Activated naive CD4-positive, alpha-beta T cell treated with anti-CD3 and anti-CD28 coated beads, Interleukin-2, amount 10 ng/mL, durations not matched to agents 7 days and 5 days (primary cell): ENCODE measurements at places on chromosomes 16 and 17.

DNA sequence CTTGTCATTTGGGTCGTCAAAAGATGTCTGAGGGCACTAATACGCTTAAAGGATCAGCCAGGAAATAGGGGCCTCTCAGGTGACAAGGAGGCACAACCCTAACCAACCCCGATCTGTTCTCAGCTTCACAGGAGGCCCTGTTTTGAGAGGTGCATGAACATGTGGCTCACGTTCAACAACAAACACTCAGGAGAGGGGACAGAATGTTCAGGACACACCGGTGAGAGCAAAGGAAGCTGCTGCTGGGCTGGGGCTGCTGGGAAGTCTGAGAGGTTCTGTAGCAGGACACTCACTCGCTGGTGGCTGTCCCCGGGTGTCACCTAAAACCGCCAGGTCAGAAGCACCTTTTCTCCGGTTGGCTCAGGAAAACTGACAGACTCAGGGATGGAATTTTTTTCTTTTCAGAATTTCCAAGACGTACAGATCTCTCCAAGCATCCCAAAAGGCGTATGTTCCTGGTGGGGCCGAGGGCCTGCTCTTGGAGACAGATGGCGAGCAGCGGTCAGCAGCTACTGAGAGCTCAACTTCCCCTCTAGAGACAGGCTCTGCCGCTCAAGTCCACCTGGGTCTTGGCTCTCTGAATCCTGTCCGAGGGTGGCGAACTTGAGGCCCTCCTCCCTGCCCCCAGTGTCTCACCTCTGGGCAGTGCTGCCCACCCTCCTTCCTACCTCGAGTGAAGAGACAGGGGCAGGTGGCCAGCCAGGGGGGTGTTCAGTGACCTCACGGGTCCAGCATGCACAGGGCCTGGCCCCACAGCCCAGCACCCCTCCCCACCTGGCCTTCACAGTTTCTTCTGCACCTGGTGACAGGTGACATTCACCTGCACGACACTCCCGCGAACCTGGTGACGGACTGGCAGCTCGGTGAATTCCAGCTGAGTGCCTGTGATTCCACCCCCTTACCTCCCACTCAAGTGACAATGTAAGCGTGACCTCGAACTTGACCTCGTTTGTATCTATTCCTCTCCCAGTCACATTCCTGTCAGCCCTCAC, 22.9 kb downstream of the CLUH start:
- DNase-seq, result no peak
- H3K27ac ChIP-seq, result peak overlapping the region; percentile 24
- no peaks in the 10 kb centered on the region for H3K27me3 ChIP-seq
- peaks cover 5% of the 10 kb centered on the region for H3K36me3 ChIP-seq
- no peaks in the 10 kb centered on the region for H3K4me1 ChIP-seq

GRCh38 chr16:15636392-15636873, 6.5 kb downstream of the MARF1 start:
- H3K27me3 ChIP-seq, result no peaks in the 10 kb centered on the region
- peaks cover 77% of the 10 kb centered on the region for H3K36me3 ChIP-seq
- peak overlapping the region; percentile 94 for H3K27ac ChIP-seq
- peak overlapping the region; percentile 48 for H3K4me3 ChIP-seq

GRCh38 chr17:64496348-64496785, 487 bp downstream of the POLG2 start:
- no peaks in the 10 kb centered on the region for H3K27me3 ChIP-seq
- H3K27ac ChIP-seq, result peak overlapping the region; percentile 96
- H3K36me3 ChIP-seq, result peaks cover 60% of the 10 kb centered on the region
- H3K4me3 ChIP-seq, result peak overlapping the region; percentile 98
- peaks cover 85% of the 10 kb centered on the region for H3K4me1 ChIP-seq
- no peak for DNase-seq

- no peaks in the 10 kb centered on the region for H3K36me3 ChIP-seq
- H3K27me3 ChIP-seq, result peaks cover 40% of the 10 kb centered on the region
- no peak overlapping the region for H3K4me3 ChIP-seq
- DNase-seq, result no peak
- H3K4me1 ChIP-seq, result no peaks in the 10 kb centered on the region
- H3K27ac ChIP-seq, result no peak overlapping the region
Observed at GRCh38 chr17:76365256-76365903, 11.7 kb upstream of the PRPSAP1 start.

DNA sequence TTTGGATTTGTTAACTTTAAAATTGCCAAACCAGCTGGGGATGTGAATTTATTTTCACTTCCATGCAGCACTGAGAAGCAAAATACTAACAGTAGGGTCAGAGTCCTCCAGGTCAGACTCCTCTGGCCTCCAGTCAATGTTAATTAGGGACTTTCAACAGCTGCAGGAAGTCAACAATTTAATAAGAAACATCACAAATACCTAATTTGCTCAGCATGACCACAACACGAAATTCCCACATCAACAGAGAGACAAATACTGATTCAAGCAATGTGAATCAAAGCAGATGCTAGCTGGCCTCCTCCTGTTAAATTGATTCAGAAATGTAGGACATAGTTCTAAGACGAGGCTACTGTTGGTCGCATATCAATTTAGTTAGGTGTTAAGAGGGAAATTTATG, 111.7 kb downstream of the ABCA8 start:
- DNase-seq, result no peak
- H3K4me3 ChIP-seq, result no peak overlapping the region
- no peaks in the 10 kb centered on the region for H3K36me3 ChIP-seq
- H3K27me3 ChIP-seq, result peaks cover 4% of the 10 kb centered on the region
- H3K4me1 ChIP-seq, result no peaks in the 10 kb centered on the region

DNA sequence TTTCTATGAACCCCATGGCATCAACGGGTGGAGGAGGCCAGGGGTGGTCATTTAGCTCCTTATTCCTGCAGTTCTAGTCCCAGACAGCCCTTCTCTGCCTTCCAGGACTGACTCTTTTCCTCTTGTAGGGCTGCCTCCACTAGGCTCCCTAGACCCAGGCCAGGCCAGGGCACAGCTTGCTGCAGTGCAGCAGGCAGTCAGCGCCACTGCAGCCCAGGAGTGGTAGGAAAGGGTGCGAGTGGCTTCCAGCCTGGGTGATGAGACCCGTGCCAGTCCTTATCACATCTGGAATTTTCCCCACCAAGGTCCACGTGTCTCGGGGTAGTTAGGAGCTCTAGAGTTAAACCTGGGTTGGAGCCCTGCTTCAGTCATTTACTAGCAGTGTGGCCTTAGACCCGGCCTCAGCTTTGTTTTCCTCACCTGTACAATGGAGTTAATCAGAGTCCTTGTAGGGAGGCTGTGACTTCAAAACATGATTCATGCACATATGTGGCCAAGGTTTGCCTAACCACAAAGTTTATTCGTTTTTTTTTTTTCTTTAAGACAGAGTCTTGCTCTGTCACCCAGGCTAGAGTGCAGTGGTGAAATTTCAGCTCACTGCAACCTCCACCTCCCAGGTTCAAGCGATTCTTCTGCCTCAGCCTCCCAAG, 4.7 kb downstream of the SLC5A11 start:
- no peaks in the 10 kb centered on the region for H3K4me1 ChIP-seq
- no peak overlapping the region for H3K27ac ChIP-seq
- peaks cover 8% of the 10 kb centered on the region for H3K27me3 ChIP-seq
- no peak for DNase-seq
- no peak overlapping the region for H3K4me3 ChIP-seq

GRCh38 chr17:49727380-49727779, 19.6 kb upstream of the SLC35B1 start:
- peaks cover 68% of the 10 kb centered on the region for H3K36me3 ChIP-seq
- H3K27ac ChIP-seq, result no peak overlapping the region
- H3K27me3 ChIP-seq, result no peaks in the 10 kb centered on the region
- no peak for DNase-seq
- H3K4me1 ChIP-seq, result peaks cover 31% of the 10 kb centered on the region

DNA sequence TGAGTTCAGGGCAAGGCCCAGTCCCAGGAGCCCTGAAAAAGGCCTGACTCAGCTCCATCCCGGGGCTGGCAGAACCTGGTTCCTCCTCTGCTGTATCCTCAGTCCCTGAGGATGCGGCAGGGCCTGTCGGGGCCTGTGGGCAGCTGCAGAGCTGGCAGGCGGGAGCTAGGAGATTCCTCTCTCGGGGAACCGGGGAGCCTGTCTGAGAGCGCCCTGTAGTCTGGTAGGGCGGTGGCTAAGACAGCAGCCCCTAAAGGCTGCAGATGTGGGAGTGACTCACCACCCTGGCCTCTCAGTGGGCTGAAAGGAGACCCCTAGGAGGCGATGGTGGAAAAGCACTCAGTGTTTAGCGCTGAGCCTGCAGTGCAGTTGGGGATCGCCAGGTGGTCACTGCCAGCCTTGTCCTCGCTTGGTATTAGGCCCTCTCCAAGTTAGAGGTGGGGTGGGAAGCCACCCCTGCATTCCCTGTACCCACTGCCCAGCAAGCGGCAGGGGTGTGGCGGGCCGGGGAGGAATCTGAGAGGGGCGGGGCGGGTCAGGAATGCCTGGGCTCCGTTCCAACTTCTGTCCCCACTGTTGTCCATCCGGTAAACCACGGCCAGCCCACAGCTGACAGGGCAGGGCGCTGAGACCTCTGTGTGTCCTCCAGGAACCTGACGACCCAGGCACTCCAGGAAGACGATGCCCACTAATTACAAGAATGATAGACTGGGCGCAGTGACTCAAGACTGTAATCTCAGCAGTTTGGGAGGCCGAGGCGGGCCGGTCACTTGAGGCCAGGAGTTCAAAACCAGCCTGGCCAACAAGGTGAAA, 29.5 kb upstream of the CDH1 start:
- H3K27me3 ChIP-seq, result peaks cover 20% of the 10 kb centered on the region
- no peak overlapping the region for H3K4me3 ChIP-seq
- H3K4me1 ChIP-seq, result peaks cover 5% of the 10 kb centered on the region

DNA sequence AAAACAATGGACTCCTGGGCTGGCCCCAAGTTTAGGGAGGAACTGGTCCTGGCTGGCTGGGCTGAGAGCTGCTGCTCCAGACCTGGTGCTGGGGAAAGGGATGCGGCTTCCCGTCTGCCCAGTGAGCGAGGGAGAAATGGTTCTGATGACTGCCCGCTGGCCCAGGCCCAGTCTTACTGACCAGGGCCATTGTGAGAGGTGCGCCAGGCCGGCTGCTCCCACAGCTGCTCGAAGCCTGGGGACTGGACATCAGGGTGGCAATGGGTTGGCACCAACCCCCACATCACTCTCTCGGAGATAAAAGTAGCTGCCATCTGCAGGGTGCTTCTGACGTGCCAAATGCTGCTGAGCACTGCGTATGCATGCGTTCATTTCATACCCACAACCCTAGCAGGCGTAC, 53.2 kb downstream of the IRF8 start:
- peaks cover 49% of the 10 kb centered on the region for H3K27me3 ChIP-seq
- H3K4me1 ChIP-seq, result peaks cover 8% of the 10 kb centered on the region
- no peak overlapping the region for H3K4me3 ChIP-seq
- DNase-seq, result no peak
- H3K27ac ChIP-seq, result no peak overlapping the region

- no peak for DNase-seq
- no peaks in the 10 kb centered on the region for H3K4me1 ChIP-seq
- peaks cover 5% of the 10 kb centered on the region for H3K27me3 ChIP-seq
- H3K36me3 ChIP-seq, result peaks cover 4% of the 10 kb centered on the region
- H3K4me3 ChIP-seq, result no peak overlapping the region
Observed at GRCh38 chr17:44672479-44673093, 16.3 kb downstream of the MEIOC start.

GRCh38 chr16:75860326-75861053, 134.2 kb upstream of the CPHXL start:
- H3K27ac ChIP-seq, result no peak overlapping the region
- no peaks in the 10 kb centered on the region for H3K27me3 ChIP-seq
- H3K4me3 ChIP-seq, result no peak overlapping the region
- no peaks in the 10 kb centered on the region for H3K4me1 ChIP-seq
- no peak for DNase-seq
- no peaks in the 10 kb centered on the region for H3K36me3 ChIP-seq

- H3K4me1 ChIP-seq, result peaks cover 92% of the 10 kb centered on the region
- H3K27me3 ChIP-seq, result no peaks in the 10 kb centered on the region
- no peak for DNase-seq
- peaks cover 73% of the 10 kb centered on the region for H3K36me3 ChIP-seq
Observed at GRCh38 chr16:68284847-68285246, 20.5 kb downstream of the SLC7A6 start.

GRCh38 chr16:83737729-83738354, 69.9 kb upstream of the HSBP1 start:
- no peak for DNase-seq
- no peak overlapping the region for H3K27ac ChIP-seq
- H3K4me1 ChIP-seq, result no peaks in the 10 kb centered on the region
- H3K36me3 ChIP-seq, result no peaks in the 10 kb centered on the region
- no peak overlapping the region for H3K4me3 ChIP-seq

DNA sequence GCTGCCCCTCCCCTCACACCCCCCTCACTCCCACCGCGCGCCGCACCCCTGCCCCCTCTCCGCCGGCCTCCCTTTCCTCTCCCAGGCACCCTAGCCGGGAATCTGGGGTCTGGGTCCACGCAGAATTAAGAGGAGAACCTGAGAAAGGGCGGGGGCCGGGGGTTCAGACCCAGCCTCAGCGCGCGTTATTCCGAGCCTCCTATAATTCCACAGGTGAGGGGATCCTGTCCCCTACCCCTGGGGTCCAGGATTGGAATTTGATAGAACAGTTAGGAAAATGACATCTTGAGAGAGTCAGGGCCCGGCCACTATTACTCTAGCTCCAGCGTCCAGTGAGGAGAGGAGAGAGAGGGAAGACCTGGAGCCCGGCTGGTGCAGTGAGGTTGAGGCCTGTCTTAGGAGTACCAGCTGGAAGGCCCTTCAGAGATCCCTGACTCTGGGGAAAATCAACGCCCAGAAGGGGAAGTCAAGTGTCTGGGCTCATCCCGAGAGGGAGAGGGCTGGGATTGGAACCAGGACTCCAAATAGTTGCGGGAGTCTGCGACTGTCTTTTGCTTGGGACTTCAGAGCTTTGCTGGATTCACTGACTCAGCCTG, 17.3 kb downstream of the GRB7 start:
- H3K27ac ChIP-seq, result peak overlapping the region; percentile 61
- H3K36me3 ChIP-seq, result peaks cover 4% of the 10 kb centered on the region
- DNase-seq, result no peak
- peaks cover 12% of the 10 kb centered on the region for H3K27me3 ChIP-seq

DNA sequence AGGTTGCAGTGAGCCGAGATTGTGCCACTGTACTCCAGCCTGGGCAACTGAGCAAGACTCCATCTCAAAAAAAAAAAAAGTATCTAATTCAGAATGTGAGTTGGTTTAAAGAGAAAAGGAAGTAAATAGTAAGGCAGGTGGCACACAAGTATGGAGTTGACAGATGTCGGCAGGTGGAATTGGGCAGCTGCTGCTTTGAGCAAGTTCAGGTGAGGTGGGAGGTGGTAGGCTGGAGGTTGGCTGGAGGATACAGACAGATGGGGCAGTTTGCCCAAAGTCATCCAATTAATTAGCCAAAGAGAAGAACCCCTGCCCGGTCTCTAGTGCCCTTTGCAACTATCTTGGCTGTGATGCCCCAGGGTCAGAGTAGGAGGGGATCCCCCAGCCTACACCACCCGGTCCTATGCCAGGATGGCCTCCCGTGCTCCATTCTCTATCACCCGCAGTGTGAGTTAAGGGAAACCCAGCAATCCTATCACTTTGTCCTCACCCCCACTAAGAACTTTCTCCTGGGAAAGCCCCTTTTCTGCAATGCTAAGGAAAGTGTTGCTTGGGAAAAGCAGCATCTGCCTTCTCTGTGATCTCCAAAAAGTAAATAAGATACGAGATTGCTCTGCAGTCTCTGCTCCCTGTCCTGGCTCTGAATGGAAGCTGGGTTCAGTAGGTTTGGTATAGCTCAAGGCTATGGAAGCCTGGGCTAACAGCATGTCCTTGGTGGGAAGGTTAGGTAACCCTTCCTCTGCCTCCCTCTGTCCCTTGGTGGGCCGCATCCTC, 32.2 kb downstream of the SLC12A3 start:
- H3K4me3 ChIP-seq, result no peak overlapping the region
- DNase-seq, result no peak
- H3K27me3 ChIP-seq, result peaks cover 70% of the 10 kb centered on the region
- no peaks in the 10 kb centered on the region for H3K36me3 ChIP-seq
- no peak overlapping the region for H3K27ac ChIP-seq
